ENCODE measurements at places on chromosomes 1 and 21.
A peak's percentile ranks its signal among the peaks of the same experiment; 100 is the strongest.

DNA sequence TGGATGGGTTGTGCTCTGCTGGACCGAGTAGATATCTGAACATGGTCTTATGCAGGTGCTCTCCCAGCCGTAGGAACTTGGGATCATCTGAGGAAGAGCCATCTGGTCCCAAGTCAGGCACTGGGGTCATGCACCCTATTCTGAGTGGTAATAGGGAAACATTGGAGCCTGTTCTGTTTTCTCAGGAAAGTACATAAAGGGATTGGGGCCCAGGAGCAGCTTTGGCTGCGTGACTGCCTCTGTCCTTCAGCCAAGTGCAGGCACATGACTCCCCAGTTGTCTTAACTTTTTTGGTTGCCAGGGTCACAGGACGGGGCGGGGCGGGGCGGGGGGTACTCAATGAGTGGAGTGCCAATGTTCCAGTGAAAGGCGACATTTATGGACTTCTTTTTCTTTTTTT lies 11.5 kb downstream of the PFKFB2 start:
- DNase-seq: no peak

DNA sequence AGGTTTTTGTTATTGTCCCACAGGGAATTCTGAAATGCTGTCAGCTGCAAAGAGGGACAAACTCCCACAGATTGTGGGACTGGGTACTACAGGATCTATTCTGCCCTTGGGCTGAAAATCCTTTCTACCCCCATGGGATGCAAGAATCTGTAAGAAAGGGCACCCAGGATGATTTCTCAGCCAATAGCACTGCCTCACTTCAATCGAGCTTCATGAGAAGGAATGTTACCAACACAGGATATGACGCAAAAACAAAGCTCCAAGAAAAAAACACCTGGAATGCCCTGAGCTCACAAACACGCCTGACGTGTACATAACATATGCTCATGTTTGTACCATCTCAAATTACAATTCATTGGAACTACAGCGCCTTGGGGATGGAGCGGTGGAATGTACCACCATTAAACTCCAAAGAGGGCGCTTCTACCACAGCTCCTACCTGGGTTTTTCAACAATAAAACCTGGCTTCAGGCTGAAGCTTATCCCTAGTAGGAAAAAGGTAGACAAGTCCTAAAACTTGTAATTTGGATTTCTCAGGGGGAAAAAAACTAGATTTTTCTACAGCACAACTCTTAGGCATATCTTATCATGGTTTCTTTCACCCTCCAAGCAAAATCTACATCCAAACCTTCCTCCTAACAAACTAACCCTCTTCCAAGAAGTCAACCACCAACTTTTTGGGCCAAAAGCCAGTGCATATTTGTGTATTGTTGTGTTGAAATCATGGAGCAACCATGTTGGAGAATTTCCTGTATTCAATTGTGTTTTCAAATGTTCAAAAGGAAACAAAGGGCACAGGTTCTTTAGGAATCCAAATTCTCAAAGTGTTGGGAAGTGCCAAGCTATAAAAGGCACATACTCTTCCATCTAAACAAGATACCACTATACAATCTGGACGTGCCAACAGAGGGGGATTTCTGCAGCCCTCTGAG lies 78.9 kb downstream of the TGFBR3 start:
- DNase-seq: no peak

DNA sequence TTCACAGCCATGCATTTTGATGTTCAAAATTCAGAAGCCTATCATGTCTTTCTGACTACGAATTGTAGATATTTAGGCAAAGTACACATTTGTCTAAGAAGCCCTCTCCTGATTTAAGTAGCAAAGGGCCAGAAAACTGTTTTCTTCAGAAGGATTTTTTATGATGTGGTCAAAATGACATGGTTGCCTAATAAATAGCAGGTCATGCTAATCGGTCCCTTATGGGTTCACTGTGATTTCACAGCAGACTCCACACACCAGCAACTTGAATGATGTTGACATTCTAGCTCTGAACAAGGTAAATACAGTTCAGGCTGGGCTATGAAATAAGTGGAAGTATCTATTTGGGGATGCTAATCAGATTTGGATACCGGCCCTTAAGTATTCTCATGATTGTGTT lies 178.7 kb upstream of the DPYD start:
- DNase-seq: no peak

- peak; percentile 52 for DNase-seq
Observed at GRCh38 chr1:229714964-229715603, 89.0 kb downstream of the URB2 start.

DNA sequence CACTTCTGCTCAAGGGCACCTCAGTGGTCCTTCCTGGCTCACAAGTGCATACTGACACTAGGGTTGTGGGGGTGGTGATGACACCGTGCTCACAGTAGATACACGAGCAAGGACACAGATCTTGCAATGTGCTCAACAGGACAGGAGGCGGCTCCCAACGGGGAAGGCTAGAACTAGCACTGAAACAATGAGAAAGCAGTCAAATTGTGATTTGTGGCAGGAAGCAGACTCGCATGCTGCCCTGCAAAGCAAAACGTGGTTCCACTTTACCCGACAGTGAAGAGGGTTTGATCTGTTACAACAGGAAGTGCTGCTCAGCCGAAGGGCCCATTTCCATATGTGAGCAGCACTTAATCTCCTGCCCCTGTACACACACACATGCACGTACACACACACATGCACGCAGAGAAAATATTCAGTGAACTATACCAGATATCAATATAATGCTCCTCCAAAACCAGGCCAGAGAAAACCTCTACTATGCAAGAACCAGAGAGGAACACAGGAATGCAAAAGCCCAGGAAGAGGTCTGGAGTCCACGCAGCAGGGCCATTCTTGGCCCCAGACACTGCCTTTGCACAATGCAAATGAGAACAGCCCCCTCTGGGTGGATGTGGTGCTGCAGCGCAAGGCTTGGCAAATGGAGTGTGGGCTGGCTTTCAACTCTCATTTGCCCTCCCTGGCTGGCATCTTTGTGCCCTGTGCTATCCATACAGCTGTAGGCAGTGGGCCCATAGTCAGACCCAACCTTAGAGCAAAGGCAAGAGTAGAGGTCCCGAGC lies 47.1 kb downstream of the KANK4 start:
- DNase-seq: peak; percentile 47

- DNase-seq: peak; percentile 6
Observed at GRCh38 chr1:230797942-230798365, 50.8 kb downstream of the CAPN9 start.

DNA sequence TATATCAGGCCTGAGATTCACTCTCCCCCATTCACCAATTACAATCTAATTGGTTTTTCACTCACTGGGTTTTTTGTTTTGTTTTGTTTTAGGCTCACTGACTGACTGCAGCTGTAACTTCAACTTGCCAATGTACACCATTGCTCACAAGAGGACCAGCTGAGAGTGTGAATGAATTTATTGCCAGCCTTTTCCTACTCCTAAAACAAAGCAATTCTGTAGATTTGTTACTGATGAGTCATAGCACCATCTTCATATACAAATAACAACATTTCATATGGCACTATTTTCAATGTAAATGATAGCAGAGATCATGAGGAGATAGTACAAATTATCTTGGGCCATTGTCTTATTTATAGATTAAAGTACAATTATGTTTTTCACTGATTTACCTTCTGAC lies 76.0 kb upstream of the DPYD start:
- no peak for DNase-seq

- DNase-seq: no peak
Observed at GRCh38 chr1:210397252-210397651, 68.5 kb downstream of the HHAT start.

DNA sequence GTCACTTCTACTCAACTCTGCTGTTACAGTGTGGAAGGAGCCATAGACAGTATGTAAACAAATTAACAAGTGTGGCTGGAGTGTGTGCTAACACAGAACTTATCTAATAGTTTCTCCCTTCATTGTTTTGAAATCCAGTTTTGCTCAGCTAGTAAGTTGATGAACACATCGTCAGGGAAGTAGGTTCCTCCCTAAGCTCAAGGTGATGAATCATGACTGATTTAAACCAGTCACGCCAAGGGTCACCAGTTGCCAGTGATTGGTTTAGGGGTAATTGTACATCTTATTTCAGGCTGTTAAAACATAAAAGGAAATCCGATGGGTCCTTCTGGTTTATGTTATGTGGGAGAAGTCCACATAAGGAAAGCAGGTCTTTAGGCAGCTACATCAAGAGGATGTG lies 97.0 kb upstream of the CHODL start:
- no peak for DNase-seq

DNA sequence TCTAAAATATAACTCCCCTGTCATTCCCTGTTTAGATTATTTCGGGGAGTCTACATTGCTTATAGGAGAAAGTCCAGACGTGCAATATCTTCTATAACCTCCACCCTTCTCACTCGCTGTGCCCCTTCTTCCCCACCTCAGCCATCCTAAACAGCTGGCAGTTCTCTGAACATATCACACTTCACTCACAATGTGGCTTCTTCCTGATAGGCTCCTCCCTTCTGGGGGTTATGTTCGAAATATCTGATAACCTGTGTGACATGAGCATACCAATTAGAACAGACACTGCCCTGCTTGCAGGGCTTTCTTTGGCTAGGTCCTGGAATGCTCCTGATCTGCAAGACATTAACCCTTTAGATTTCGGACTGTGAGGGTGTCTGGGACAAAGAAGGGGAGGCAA lies 274.6 kb downstream of the NFIA start:
- no peak for DNase-seq

- no peak for DNase-seq
Observed at GRCh38 chr1:30123896-30124295, 599.5 kb downstream of the MATN1 start.

DNA sequence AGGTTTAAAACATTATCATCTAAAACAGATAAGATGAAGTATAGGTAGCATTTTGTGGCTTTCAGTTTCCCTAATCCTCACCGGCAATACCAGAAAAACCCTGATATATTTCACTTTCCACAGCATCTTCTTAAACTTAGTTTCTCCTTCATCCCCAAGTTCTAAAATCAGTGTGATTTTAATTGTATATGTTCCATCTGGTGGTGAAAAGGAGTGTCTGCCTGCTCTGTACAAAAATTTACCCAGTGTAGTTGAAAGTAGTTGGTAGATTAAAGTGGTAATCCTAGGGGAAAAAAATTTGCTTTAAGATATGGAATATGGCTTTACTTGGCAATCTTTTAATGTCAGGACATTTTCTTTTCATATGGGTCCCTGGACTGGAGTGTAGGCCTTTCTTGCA lies 74.3 kb downstream of the CEP350 start:
- DNase-seq: peak; percentile 3

- no peak for DNase-seq
Observed at GRCh38 chr1:147843486-147843885, 59.1 kb upstream of the GJA8 start.

DNA sequence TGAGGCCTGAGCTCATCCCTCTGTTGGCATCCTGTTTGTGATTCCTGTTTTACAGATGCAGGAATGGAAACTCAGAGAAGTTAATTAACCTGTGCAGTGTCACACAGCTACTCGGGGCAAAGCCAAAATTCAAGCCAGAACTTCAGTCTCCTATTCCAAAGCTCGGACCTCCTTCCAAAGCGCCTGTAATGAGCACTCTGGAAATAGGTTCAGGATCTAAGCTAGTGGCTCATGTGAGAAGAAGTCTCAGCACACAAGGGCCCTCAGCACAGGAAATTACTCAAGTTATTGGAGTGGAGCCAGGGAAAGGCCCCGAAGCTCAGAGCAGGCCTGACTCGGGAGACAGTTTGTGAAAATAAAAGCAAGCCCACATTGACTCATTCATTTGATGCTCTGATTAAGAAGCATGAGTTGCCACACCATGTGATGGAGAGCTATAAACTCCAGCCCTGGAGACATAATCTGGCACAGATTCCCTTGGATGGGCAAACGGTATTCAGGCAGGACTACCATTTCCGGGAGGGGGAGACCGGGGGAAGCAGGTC lies 50.6 kb upstream of the LYST start:
- peak; percentile 69 for DNase-seq

DNA sequence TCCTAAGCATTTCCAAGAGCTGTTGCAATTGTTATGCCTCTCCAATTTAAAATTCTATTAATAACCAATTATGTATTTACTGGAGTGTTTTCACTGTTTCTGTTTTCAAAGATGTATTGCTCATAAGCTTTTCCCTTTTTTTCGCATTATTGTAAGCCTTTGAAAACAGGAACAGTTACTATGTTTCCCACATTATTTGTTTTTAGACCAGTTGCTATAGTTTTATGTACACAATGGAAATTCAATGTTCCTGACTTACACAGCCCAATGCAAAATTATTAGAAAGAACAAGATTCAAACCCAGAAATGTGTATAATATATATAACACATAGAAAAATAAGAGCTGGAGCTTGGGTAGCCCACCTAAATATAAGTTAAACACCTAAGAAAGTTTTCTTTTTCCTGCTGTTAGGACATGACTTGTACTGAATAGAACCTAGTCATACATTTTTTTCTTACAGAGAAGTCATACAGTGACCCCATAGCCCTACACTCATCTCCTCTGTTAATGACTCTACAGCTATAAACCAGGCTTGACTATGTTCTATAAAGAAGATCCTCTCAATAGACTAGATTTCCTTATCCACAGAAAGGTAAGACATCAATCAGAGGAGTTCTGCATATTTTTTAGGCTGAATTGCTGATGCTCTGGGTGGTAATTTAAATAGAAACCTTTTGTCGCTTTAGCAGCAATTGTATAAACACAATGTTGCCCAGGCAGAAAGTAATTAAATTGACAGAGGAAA lies 299.6 kb downstream of the USH2A start:
- no peak for DNase-seq

DNA sequence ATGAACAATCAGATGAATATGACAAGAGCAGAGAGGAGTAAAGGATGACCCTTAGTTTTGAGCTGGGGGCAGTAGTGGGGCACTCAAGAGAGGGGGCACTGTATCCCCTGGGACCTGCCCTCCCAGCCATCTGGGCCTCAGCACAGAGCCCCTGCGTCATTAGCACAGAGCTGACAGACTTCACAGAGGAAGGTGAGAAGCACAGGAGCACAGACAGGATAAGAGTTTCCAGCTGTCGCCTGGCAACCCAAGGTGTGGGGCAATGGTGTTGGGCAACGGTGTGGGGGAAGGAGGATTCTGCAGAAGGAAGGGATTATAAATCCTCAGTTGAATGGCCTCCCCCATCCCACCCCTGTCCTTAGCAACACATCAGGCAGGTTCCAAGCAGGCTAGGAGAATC lies 30.2 kb downstream of the RAB3B start:
- DNase-seq: no peak

DNA sequence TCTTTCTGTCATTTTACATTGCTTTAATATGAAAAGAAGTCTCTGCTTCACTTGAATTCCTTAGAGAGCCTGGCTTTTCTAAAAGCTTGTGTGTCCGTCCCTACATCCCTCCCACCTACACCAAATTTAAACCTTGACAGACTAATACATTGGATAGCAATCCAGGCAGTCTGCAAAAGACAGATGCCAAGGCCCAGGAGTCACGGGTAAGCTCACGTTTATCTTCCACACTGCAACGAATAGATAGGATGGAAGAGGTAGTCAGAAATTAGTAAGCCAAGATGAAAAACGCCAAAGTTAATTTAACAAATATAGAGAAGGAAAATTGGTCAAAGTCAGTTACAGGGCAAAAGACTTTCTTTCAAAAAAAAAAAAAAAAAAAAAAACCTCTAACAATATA lies 338.1 kb downstream of the SMYD3 start:
- no peak for DNase-seq

Measured in CD4-positive, alpha-beta T cell treated with Interleukin-10 for 1 hour (primary cell).